ENCODE measurements at places on chromosomes 3 and 15. TPM values are rescaled to one million over a fixed set of nuclear protein-coding genes. Genes with fewer than 3 reads are reported as not detected.

The SPG11 gene
- 24.1 TPM for polyA plus RNA-seq

The RTP1 gene
- polyA plus RNA-seq: 0.93 TPM

The NANOGP8 gene
- polyA plus RNA-seq: not detected

The SAMD7 gene
- polyA plus RNA-seq: not detected
